ENCODE measurements at places on chromosomes 7 and 10.
A peak's percentile ranks its signal among the peaks of the same experiment; 100 is the strongest.

GRCh38 chr10:77309092-77309491 lies 328.5 kb downstream of the KCNMA1 start:
- no peak for DNase-seq

GRCh38 chr7:159031135-159031701 lies 113.4 kb downstream of the VIPR2 start:
- no peak for DNase-seq

- DNase-seq = no peak
Measured at GRCh38 chr7:55501611-55502010, 70.7 kb downstream of the VOPP1 start.

DNA sequence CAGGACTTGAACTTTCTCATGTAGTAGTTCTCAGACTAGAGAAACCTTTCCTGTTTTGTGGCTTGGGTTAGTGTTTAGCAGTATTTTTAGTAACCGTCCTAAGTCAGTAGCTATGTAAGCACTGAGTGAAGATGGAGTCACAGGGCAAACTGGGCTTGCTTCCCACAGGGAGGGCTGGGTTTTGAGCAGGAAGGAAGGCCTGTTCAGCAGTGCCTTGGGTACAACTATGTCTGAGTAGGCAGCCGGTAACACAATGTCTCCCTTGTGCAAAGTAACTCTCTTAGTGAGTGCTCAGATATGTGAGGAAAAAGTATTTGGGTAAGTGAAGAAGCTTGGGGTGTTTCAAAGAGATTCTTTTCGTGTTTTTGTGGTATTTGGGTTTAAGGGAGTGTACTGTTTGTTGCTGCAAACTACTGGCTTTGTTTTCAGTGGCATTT lies 96.4 kb downstream of the CCSER2 start:
- no peak for DNase-seq

GRCh38 chr10:33248638-33249037 lies 85.8 kb downstream of the NRP1 start:
- no peak for DNase-seq

GRCh38 chr7:28606421-28606820 lies 194.1 kb downstream of the CREB5 start:
- no peak for DNase-seq

DNA sequence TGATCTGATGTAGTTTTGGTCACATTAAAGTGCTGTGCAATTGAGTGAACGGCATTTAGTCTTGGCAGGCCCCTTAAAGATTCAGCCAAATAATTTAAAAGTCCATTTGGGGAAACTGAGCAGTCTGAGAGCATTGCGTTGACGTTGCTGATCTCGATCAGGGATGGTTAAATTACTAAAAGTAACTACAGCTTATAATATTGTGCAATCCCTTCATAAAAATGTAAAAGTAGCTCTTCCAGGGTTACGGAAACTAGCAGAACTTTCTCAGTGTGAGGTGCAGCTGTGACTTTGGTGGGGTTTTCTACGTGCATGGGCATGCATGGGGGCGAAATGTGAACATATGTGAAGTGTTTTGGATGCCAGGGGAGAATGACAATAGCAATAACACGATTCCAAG lies 184.5 kb upstream of the RNF32 start:
- no peak for DNase-seq

DNA sequence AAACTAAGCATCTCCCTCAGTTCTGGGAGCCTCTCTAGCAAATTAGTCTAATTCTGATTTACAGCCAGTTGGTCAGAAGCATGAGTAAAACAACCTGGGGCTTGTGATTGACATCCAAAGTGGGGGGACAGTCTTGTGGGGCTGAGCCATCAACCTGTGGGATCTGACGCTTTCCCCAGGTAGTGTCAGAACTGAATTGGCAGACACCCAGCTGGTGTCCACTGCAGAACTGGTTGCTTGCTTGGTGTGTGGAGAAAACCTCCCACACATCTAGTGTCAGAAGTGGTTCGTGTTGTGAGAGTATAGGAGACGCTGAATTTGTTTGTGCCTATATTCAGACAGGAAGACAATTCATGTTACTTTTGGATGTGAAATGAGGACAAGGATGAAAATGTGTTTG lies 92.2 kb upstream of the PDCD4 start:
- DNase-seq = no peak

DNA sequence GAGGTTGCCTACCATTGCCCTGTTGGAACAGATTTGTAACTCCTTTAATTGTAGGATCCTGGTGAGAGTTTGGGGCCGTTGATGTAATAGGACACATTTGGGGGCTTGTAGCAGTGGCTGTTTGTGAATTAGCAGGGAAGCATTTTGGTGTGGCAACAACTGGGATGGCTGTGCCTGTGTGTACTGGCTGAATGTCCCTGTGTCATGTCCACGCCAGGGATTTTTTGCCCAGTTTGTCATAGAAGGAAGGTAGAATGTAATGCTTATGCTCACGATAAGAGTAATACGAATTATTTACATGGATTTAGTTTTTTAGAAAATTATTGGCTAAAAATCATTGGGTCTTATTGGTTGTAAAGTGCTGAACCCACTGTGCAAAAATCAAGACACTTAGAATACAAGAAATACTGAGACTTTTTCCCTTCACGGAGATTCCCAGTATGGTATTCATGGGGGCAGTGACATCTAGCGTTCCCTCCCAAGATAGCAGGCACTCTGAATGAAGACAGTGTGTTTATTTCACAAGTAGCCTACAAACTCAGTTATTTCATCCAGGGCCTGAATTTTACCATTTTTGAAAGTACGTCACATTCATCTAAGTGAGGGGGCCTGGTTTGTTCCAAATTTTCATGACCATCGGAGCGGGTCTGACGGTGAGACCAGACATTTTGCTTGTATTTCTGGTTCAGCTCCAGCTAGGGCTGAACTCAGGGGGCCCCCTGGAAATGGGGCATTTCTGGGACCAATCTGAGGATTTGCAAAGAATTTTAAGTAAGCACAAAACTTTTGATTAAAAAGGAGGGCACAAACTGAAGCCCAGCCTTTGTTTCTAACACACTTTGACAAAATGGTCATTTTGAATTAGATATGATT lies 74.7 kb downstream of the CACNB2 start:
- DNase-seq = no peak

DNA sequence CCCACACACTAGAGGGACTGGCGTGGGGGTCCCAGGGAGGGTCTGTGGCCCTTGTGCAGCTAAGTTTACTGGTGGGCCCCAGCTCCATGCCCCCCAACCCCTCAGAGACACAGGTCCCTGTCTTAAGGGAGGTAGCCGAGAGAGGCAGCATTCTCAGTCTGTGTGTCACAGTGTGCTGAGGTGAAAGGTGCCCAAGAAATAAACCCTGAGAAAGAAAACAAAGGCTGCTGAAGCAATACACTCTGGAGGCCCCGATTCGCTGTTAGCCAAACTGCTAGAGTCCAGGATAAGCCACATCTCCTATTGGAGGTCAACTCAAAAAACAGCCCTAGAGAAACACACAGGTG lies 28.6 kb upstream of the NDST2 start:
- no peak for DNase-seq

- no peak for DNase-seq
Measured at GRCh38 chr10:22986771-22987542, 59.1 kb downstream of the ARMC3 start.

DNA sequence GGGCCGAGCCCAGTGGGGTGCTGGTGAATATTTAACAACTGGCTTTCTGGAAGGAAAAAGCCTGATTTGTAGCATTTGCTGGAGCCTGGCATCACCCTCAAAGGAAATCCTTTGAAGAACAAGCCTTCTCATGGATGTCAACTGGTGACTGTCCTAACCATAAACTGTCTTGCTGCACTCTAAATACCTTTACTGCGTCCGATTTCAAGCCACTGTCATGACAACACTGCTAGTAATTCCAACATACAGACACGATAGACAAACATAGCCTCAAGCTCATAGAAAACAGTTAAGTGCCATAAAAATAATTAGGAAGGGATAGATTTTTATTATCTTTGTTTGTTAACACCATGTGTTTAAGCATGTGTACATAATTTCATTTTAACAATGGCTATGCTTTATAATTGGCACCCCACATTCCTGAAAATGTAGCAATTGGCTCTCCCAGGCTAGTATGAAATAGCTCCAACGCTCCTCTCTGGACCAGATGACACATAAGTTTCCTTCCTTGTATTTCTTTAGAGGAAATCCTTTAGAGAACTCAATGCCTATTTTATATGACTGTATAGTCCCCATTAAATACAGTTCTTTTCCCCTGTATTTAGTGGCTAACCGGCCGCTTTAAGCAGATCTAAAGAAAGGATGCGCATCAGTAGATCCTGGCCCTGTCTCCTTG lies 273.4 kb downstream of the PRPF18 start:
- no peak for DNase-seq

- DNase-seq = no peak
Measured at GRCh38 chr7:35030848-35031247, 6.4 kb downstream of the DPY19L1 start.

DNA sequence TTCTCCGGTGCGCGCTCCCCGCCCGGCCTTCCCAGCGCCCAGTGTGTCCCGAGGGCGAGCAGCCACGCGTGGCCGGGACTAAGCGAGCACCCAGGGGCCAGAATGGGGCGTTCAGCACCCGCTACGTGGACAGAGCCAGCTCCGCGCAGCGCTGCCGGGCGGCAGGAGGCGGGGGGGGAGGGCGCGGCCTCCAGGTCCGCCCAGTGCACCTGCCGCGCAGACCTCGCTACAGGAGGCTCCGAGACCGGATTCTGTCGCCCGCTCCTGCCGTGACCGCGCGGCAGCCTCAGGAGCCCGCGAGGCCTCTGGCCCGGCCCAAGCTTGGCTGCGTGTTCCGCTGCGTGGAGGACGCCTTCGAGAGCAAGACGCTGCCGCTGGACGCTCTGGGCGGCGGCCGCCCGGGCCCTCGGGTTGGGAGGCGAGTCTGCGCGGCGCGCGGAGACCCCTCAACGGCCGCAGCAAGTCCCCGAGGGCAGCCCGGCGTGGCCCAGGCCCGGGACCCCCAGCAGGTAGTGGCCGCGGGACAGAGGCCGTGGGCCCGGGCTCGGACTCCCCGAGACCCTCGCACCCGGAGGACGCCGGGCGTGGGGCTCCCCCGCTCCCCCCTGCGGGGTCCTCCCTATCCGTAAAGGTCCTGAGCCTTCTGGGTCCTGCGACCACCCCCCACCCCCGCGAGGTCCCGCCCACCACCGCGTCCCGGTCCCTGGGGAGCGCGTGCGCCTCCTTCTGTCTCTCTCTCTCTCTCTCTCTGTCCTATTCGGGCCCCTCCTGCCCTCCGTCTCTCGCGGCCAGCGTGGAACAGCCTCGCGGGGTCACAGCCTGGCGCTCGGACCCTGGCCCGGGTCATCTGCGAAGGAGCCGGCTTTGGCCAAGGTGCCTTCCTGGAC lies 904 bp upstream of the DPYSL4 start:
- DNase-seq = peak; percentile 28

- no peak for DNase-seq
Measured at GRCh38 chr10:102457591-102458150, 6.3 kb upstream of the C10orf95 start.

- DNase-seq = no peak
Measured at GRCh38 chr10:44519361-44519760, 134.5 kb upstream of the CXCL12 start.

DNA sequence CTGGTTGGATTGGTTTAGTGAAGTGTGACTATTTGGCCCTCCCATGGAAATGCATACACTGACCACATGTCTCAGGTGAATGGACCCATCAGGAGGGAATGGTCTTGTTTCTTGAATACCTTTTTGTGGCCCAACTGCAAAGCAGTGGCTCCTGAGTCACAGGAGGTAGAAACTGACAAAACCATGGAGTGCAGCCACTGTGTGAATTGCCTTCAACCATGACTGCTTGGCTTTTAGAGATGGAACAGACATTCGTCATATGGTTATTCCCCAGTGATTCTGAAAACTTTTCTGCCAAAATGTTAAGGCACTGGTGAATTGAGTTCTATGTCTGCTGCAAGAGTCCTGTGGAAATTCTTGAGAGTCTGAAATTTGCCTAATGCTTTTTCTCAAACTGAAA lies 64.7 kb downstream of the CDK14 start:
- DNase-seq = no peak

DNA sequence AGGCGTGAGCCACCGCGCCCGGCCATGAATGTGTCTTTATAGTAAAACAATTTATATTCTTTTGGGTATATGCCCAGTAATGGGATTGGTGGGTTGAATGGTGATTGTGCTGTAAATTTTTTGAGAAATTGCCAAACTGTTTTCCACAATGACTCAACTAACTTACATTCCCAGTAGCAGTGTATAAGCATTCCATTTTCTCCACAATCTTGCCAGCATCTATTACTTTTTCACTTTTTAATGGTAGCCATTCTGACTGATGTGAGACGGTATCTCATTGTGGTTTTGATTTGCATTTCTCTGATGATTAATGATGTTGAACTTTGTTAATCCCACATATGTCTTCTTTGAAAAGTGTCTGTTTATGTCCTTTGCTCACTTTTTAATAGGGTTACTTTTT lies 1187.9 kb downstream of the XPNPEP1 start:
- no peak for DNase-seq

- no peak for DNase-seq
Measured at GRCh38 chr10:103617602-103618385, 124.3 kb downstream of the NEURL1 start.

GRCh38 chr10:132468216-132468615 lies 69.4 kb upstream of the INPP5A start:
- DNase-seq = no peak

GRCh38 chr7:12031638-12032037 lies 179.5 kb upstream of the TMEM106B start:
- no peak for DNase-seq

DNA sequence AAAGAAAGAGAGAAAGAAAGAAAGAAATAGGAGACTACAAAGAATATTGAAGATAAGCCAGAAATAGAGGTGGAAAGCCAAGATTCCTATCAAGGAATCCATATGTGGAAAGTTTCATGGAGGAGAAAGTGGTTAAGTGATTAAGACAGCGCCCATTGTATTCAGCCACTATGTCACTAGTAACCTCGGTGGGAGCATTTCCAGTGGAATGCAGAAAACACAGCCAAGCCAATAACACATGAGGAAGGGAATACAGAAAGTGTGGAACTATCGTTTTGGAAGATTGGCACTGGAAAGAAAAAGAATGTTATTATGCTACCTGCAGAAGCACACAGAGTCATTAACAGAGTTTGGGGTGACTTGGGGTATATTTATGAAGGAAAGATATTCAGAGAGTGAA lies 2.7 kb downstream of the MGAM2 start:
- DNase-seq = no peak

DNA sequence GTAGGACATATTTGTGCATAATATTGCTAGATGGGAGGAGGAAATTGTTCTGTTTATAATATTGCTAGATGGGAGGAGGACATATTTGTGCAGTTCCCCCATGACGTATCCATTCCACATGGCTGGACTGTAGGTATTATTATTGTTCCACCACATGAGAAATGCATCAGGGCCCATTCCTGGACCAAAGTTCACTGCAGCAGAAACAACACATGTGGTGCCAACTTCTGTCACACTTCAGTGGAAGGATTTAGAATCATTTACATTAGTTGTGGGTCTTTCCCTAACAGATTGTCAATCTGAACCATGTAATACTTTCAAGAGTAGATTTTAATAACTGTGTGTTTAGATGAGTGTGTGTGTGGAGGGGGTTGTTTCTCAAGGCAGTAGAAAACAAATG lies 32.7 kb upstream of the MACC1 start:
- no peak for DNase-seq

- no peak for DNase-seq
Measured at GRCh38 chr10:44242826-44243225, 142.1 kb downstream of the CXCL12 start.

Measured in stimulated activated CD8-positive, alpha-beta memory T cell treated with anti-CD3 and anti-CD28 coated beads, Interleukin-15, amount 100 ng/mL, for 1 hour (primary cell).